ENCODE measurements at places on chromosomes 13 and 19.

DNA sequence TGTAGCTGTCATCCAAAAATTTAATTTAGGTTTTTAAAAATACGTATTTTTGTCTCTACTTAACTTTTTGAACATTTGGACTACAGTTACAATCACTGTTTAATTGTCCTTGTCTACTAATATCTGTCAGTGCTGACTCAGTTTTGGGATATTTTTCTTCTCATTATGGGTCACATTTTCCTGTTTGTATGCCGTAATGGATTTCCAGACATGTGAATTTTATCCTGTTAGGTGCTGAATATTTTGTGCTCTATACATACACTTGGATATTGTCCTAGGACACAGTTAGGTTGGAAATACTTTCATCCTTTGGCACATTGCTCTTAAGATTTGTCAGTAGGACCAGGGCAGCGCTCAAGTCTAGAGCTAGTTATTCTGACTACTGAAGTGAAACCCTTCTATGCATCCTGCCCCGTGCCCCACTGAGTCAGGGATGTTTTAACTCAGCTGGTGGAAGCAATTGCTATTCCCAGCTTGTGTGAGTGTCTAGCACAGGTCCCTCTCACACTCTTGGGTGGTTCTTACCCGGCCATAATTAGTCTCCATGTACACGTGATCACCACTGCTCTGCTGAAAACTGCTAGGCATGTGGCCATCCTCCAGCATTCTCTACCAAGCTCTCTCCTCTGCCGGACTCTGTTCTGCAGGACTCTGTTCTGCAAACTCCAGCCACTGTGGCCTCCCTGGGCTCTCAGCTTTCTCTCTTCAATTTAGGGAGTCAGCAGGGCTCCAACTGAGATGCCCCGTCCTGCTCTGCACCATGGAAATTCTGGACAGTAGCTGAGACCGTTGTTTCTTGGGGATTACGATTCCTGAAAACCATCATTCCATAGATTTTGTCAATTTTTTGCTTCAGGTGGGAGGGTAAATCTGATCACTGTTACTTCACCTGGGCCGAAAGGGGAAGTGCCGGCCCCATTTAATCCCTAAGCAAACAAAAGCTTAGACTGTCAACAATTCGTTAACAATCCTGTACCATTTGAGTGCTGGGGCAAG, 11.1 kb downstream of the PROZ start:
- no peak for DNase-seq

GRCh38 chr13:22592515-22592914, 588.3 kb upstream of the SGCG start:
- DNase-seq = no peak

DNA sequence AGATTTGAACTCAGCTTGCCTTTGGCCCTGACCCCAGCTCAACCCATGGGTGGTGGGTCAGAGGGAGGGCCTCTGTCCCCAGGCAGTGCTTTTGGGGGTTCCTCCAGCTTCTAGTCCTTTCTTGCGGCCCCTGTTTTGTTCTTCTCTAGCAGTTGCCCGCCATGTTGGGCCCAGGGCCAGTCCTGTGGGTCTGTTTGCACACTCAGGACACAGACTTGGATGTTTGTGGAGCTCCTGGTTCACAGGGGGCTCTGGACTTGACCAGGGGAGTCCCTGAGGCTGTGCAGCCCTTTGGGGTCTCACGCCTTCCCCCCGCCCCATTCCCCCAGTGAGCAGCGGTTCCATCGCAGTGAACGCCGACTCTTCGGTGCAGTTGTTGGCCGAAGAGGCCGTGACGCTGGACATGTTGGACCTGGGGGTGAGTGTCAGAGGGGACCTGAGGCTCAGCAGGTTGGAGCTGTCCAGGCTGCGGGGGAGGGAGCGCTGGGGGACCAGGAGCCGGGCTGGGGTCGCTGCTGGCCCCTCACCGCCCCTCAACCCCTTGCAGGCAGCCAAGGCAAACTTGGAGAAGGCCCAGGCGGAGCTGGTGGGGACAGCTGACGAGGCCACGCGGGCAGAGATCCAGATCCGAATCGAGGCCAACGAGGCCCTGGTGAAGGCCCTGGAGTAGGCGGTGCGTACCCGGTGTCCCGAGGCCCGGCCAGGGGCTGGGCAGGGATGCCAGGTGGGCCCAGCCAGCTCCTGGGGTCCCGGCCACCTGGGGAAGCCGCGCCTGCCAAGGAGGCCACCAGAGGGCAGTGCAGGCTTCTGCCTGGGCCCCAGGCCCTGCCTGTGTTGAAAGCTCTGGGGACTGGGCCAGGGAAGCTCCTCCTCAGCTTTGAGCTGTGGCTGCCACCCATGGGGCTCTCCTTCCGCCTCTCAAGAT, 2.5 kb downstream of the ATP5F1D start:
- DNase-seq = peak; percentile 88

GRCh38 chr19:306151-306900, 15.1 kb upstream of the PLPP2 start:
- DNase-seq = no peak

- DNase-seq = no peak
Observed at GRCh38 chr19:10418485-10419199, 1.7 kb upstream of the PDE4A start.

DNA sequence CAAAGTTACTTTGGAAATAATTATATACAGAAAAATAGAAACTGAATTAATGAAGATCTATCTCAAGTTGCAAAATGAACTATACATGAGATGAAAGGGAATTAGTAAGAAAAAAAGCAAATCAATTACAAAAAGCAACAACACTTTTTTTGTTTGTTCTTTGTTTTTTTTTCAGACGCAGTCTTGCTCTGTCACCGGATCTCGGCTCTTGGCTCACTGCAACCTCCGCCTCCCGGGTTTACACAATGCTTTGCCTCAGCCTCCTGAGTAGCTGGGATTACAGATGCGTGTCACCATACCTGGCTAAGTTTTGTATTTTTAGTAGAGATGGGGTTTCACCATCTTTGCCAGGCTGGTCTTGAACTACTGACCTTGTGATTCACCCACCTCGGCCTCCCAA, 2.2 kb downstream of the ZNF415 start:
- DNase-seq = no peak

DNA sequence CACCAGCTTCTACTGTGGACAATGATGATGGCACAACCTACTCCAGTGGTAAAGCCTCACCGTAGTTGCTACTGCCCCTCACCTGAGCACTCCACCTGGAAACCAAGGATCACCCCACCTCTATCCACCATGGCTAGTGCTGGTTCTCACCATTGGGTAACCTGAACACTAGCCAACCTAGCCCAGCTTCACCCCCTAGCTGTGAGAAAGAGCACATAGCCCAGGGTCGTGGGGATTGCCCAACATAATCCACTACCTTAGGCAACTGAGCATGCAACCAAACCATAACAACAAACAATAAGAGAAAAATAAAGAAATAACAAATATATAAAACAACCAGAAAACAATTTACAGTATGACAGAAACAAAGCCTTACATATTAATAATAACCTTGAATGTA, 560.1 kb downstream of the DIAPH3 start:
- no peak for DNase-seq

DNA sequence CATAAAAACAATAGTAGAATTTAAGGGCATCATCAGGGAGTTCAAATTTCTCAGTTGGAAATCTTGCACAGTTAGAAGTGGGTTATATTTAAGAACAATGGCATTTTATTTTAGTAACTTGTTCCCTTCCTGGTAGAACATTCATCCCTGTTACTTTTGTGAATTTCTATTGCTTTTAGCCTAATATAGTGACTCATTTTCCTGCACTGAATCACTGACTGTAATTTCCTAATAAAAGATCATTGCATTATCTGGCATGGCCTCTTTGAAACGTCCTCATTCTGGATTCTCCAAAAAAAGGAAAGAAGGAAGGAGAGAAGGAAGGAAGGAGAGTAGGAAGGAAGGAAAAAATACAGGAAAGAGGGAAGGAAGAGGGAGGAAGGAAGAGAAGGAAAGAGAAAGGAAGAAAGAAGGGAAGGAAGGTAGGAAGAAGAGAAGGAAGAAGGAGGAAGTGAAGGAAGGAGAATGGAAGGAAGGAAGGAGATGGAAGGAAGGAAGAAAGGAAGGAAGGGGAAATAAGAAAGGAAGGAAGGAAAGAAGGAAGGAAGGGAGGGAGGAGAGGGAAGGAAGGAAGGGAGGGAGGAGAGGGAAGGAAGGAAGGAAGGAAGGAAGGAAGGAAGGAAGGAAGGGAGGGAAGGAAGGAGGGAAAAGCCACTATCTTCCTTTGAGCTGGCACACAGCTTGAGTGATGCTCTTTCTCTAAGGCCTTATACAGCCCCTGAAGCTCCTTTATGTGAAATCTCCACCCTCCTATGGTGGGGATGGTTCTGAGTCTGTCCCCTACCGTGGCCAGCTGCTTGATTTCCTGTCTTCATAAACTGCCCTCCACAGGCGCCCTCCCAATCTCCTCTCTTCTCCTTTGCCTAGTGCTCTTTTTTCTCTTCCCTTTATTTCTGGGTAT, 29.8 kb upstream of the TM9SF2 start:
- no peak for DNase-seq

- DNase-seq = no peak
Observed at GRCh38 chr13:75666646-75667351, 30.7 kb downstream of the LMO7 start.

- no peak for DNase-seq
Observed at GRCh38 chr13:40362502-40362901, 303.9 kb downstream of the FOXO1 start.
